ENCODE measurements at places on chromosomes 2 and 18.

DNA sequence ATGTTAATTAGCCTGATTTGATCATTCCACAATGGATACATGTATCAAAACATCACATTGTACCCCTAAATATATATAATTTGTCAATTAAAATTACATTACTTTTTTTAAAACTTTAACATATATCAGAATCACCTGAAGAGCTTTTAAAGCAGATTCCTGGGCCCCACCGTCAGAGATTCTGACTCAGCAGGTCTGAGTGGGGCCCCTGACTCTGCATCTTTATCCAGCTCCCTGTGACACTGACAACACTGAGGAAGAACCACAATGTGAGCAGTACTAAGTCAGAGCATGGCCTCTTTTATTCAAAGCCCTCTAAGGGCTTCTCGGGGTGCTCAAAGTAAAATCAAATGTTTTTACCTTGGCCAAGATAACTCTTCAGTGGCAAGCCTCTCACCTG is 9.7 kb downstream of the KIDINS220 start:
- peaks cover 26% of the 10 kb centered on the region for H3K36me3 ChIP-seq
- no peak overlapping the region for H3K4me3 ChIP-seq
- no peak for DNase-seq
- no peaks in the 10 kb centered on the region for H3K27me3 ChIP-seq

DNA sequence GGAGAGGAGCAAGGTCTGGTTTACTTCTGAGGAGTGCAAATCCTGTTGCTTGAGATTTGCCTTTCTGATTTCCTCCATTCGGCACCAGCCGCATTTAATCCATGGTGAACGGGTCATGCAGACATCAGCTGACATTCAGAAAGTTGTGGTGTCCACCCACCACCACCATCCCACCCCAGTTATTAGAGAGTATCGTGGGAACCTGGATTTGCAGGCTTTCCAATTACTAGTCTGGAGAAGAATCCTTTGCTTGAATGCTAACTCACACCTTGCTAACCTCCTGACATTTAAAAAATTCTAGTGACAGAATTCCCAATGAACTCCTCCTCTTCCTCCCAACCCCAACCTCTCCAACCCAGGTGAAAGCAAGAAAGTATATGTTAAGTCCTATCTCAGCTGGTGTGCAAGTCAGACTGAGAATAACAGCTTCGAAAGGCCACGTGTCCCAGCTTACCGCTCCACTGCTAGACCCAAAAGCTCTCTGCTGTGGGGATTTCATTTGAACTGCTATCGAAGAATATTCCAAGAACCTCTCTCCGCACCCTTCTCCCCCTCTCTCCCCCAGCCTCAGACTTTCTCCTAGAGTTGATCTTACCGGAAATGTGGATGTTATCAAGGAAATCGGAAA is 17.7 kb downstream of the BCL11A start:
- H3K4me3 ChIP-seq, result no peak overlapping the region
- H3K36me3 ChIP-seq, result no peaks in the 10 kb centered on the region
- H3K27ac ChIP-seq, result no peak overlapping the region

GRCh38 chr18:69703461-69703860 is 244.2 kb downstream of the CD226 start:
- DNase-seq, result no peak
- H3K4me1 ChIP-seq, result no peaks in the 10 kb centered on the region
- H3K36me3 ChIP-seq, result no peaks in the 10 kb centered on the region
- no peak overlapping the region for H3K27ac ChIP-seq
- H3K27me3 ChIP-seq, result peaks cover 5% of the 10 kb centered on the region

- H3K36me3 ChIP-seq, result peaks cover 21% of the 10 kb centered on the region
- no peaks in the 10 kb centered on the region for H3K27me3 ChIP-seq
- no peak overlapping the region for H3K27ac ChIP-seq
- H3K4me1 ChIP-seq, result no peaks in the 10 kb centered on the region
These were observed 148.4 kb downstream of the NBAS start for GRCh38 chr2:15412779-15413178.

DNA sequence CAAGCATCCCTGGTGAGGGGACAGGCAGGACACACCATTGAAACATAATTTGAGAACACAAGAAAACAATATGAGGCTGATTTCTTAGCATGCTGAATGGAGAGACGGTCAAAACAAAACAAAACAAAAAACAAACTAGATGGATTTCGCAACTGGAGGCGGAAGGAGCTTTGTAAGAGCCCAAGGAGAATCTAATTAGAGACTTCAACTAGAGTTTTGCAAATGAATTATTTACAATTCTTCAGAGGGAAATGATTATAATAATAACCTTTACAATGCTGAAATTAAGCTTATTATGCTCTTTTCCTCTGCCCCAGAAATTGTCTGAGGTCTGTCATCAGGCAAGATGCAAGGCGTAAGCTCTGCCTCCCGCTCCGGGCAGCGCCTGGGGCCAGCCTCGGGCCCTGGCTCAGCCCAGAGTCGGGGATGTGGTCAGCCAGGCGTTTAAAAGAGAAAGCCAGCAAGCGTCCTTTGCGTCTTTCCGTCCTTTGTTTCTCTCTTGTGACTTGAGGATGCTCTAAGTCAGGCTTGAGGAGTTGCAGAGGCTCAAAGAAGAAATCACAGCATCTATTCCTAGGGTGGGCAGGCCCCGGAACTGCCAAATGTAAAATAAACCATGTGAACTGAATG is 139.6 kb downstream of the TWIST2 start:
- H3K27ac ChIP-seq, result no peak overlapping the region
- no peak for DNase-seq
- peaks cover 61% of the 10 kb centered on the region for H3K27me3 ChIP-seq
- no peaks in the 10 kb centered on the region for H3K36me3 ChIP-seq
- H3K4me3 ChIP-seq, result no peak overlapping the region
- H3K4me1 ChIP-seq, result no peaks in the 10 kb centered on the region
